ENCODE measurements at places on chromosomes 13 and 19.

- no peak for DNase-seq
Observed at GRCh38 chr19:41376241-41376997, at the start of gene TMEM91. TMEM91 (plus strand) TSS chr19:41376533; CDS start chr19:41378310, 1,777 bp downstream.

DNA sequence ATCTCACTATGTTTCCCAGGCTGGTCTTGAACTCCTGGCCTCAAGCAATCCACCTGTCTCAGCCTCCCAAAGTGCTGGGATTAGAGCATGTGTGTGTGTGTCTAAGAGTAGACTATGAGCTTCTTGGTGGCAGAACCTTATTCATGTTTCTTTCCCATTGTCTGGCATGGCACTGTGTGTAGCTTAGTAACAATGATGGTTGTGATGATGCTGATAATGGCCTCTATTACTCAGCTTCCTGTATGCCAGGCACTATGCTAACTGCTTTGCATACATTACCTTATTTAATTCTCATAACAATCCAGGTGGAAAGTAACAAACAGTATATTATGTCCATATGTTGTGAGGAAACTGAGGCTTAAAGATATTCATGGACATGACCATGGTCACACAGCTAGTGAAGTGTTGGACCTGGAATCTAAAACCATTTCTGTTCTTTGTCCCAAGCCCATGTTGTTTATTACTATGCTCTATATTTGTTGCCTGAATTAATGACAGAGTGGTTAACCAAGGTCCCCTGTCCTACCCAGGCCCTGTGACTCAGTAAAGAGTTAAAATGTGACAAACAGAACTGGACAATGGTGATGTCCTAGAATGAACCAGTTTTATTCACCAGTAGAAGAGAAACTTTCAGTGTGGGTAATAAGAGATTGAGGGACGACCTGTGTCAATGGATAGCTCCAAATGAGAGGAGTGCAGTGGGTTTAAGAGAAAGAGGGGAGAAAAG lies 109.6 kb downstream of the KLF5 start:
- DNase-seq, result no peak

DNA sequence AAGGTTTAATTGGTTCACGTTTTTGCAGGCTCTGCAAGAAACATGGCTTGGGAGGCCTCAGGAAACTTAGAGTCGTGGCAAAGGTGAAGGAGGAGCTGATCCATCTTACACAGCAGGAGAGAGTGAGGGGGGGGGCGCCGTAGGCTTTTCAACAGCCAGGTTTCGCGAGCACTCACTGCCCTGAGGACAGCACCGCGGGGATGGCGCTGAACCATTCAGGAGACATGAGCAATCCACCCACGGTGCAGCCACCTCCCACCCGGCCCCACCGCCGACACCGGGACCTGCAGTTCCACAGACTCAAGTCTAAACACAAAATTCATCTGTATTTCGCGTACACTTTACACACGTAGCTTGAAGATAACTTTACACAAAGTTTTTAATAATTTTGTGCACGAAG lies 73.6 kb downstream of the KDM4B start:
- DNase-seq, result no peak

DNA sequence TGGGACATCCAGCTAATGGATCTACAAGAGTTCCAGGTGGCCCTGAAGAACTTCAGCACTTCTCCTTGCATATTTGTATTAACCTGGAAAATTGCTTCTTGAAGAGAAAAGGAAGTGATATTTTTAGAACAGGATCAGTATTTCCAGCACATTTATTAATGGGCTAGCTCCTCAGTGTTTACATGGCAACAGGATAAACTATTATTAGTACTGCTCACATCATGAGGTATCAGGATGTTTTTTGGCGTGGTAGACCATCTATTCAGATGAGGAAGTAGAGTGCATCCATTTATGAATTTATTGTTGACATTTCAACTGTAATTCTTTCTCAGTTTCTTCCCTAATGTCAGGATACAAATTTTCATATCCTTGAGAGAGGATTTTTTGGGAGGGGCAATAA lies 144.4 kb downstream of the KCNRG start:
- DNase-seq, result no peak

DNA sequence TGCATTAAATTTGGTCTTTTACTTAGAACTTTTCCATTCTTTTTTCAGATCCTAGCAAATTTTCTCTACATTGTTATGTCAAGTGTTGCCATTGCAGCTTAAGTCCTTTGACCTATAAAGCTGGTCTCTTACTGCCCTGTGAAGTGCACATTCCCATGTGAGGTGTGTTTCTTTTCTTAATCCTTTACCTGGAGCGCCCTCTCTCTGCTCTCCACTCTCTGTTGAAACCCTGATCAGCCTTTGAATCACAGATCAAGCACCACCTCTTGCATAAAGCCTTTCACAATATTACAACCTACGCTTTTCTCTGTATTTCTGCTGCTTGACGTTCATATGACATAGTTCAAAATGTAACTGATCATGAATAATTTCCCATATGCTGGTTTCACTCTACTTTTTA lies 84.8 kb downstream of the PCDH17 start:
- no peak for DNase-seq

DNA sequence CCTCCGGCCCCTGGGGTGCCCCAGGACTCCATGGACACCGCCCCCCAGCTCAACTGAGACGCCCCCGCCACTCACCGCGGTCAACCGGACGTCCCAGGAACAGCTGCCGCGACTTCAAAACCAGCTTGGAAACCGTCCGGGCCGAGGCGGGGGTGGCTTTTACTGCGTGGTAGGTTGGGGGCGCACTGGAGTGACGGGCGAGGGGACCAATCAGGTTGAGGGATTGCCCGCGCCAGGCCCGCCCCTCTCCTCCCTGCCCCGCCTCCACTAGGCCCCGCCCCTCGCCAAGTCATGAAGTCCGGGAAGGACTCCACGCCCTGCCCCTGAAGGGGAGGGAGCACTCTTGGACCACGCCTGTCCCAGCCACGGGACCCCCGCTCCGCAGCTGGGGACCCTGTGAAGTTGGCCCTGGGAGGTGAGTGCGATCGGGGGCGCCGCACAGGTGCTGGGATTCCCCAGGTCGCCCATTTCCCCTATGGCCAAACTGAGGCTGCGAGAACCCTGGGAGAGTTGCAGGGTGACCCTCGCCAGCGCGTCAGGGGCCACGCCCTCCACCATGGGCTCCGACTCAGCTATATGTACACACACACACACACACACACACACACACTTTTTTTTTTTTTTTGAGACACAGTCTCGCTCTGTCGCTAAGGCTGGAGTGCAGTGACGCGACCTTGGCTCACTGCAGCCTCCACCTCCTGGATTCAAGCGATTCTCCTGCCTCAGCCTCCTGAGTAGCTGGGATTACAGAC lies at the start of gene PLIN3:
PLIN3 (minus strand) TSS at position 134 of the 752 bp plus-strand sequence. CDS start 6,273 bp downstream, outside the sequence.
- DNase-seq, result peak; percentile 90

GRCh38 chr19:45514376-45515051 lies 7.2 kb downstream of the VASP start:
- no peak for DNase-seq
